ENCODE measurements at places on chromosomes 5 and 9.

GRCh38 chr5:142966121-142966420 is 195.9 kb downstream of the ARHGAP26 start:
- DNase-seq = no peak

GRCh38 chr5:170221327-170221741 is 11.5 kb upstream of the C5orf58 start:
- DNase-seq = no peak

- no peak for DNase-seq
These were observed 284.8 kb downstream of the SEC61B start for GRCh38 chr9:99506747-99507348.

GRCh38 chr5:107294669-107295068 is 376.1 kb downstream of the EFNA5 start:
- DNase-seq = no peak

GRCh38 chr9:70110194-70111041 is 66.8 kb downstream of the MAMDC2 start:
- DNase-seq = no peak

GRCh38 chr9:12889402-12890106 is 114.7 kb downstream of the LURAP1L start:
- DNase-seq = no peak

DNA sequence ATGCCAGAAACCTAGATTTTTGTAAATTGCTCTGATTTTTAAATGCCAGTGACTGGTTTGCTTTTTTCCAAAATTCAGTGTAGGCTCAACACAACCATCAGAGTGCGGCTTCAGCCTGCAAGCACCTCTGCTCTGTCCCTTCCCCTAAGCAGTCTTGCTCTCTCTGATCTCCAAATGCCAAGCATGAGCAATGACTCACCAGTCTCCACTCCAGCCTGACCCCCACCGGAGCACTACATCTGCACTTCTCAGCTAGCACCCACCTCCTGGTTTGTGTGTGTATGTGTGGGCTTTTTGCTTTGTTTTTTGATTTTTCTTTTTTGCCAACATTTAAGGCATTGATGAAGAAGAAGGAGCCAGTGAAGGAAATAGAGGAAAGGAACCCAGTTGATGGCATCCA is 61.4 kb upstream of the ADRA1B start:
- DNase-seq = no peak

- DNase-seq = peak; percentile 12
These were observed 107.7 kb downstream of the TENT4A start for GRCh38 chr5:6820851-6821479.

GRCh38 chr9:137919649-137920141 is 42.1 kb downstream of the CACNA1B start:
- DNase-seq = no peak

DNA sequence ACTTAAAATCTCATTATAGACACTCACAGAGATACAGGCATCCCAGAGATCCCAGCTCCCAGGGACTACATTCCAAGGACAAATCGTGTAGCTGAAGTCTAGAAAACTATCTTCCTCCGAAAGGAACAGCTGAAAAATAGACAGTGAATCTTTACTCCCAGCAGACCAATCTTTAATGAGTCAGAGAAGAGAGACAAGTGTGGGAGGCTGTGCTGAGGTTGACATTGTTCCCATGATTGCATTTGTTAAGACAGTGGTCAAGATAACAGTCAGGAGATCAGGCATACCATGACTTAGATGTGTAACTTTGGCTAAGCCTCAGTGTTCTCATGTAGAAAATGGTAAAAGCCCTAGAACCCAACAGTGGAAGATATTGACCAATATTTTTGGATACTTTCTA is 120.7 kb downstream of the PAPPA start:
- no peak for DNase-seq

GRCh38 chr5:60333005-60333571 is 366.9 kb downstream of the DEPDC1B start:
- DNase-seq = no peak

DNA sequence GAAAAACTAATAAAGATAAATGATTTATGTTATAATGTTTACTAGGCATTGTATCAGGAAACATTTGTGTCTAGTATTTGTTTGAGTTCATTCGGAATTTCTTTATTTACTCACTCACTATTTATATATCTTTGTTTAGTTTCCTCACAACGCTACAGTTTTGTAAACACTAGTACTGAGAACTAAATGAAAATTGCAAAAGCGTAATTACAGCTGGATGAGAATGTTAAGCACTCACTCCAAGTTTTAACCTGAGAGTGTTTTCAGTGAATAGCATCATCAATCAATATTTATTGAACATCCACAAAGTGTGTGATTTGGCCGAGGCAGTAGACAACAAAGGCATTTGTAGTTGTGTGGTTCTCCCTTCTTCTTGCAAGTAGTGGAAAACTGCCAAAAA is 969.6 kb upstream of the DMAC1 start:
- DNase-seq = no peak

- no peak for DNase-seq
These were observed 20.3 kb upstream of the TERT start for GRCh38 chr5:1315018-1315708.

GRCh38 chr5:95471942-95472341 is 80.8 kb downstream of the FAM81B start:
- DNase-seq = no peak

DNA sequence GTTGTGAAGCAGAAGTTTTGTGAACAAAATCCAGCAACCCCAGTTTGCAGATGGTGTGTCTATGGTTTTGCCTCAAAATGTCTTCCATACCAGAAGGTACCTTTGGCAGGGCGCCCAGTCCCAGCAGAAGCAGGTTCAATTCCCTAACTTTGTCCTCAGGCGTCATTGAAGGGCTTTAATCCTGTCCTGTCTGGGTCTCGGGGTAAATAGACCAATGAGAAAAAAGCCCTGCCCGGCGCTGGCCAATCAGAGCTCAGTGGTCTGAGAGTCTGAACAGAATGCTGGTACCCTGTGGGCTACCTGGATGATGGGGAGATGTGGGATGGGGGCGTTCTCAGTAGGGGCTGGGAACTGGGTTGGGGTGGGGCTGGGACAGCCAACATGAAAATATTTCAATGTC is 6.2 kb upstream of the ST6GALNAC4 start:
- no peak for DNase-seq

DNA sequence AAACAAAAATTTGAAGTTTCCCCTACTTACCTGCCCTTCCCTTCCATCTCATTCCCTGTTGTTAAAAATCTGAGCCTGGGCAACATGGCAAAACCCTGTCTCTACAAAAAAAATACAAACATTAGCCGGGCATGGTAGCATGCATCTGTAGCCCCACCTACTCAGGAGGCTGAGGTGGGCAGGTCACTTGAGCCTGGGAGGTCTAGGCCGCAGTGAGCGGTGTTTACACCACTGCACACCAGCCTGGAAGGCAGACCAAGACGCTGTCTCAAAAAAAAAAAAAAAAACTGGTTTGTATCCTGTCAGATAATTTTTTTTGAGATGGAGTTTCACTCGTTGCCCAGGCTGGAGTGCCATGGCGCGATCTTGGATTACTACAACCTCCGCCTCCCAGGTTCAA is 16.3 kb upstream of the REEP5 start:
- no peak for DNase-seq

GRCh38 chr5:56071470-56071869 is 76.7 kb upstream of the IL6ST start:
- no peak for DNase-seq
